ENCODE measurements at places on chromosomes 7 and 10. TPM values are rescaled to one million over a fixed set of nuclear protein-coding genes. Genes with fewer than 3 reads are reported as not detected.

Gene ANKRD61
- total RNA-seq = not detected

DNA sequence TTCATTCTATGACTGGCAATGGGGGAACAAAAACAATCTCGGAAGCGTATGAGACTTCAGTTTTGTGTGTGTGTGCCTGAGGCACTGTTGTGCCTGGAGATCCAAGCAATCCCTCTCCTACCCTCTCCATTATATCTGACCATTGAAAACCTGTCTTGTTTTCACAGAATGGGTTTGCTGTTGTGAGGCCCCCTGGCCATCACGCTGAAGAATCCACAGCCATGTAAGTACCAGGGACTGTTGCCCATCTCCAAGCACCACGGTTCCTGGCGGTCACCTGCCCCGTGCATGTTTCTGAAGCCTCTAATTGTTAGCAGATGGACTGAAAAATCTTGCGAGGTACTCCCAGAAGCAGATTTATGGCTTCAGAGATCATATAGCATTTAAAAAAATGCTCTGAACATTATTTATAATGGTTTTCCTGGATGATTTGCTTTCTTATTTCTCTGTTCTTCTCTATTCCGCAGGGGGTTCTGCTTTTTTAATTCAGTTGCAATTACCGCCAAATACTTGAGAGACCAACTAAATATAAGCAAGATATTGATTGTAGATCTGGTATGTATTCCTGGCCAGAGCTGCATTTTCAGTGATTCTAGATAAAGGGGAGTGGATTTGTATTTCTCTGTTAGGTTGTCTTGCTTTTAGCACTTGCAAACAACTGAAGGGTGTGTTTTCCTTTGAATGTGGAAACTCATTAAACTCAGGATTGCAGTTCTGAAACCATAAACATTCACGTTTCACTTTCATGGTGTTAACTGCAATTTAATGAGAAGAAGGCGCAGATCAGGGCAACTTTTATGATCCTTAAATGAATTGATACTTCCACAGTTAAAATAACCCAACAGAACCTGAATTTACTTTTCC lies 288.2 kb downstream of the TWIST1 start:
- no peak for DNase-seq

GRCh38 chr10:130844310-130844709 lies 467.2 kb downstream of the TCERG1L start:
- no peak for DNase-seq

GRCh38 chr10:92688573-92688926 lies 1.2 kb upstream of the HHEX start:
- no peak for DNase-seq

Gene CCL24
- total RNA-seq = not detected
